A673 (cell line): ENCODE measurements at places on chromosomes 5 and 9. TPM values are rescaled to one million over a fixed set of nuclear protein-coding genes. Genes with fewer than 3 reads are reported as not detected.

Gene SLC35A4
- total RNA-seq = 99.6 and 101 TPM in 2 replicates

Gene NRG2
- 0.15 TPM in 1 of 2 replicates, not detected in the other for total RNA-seq

DNA sequence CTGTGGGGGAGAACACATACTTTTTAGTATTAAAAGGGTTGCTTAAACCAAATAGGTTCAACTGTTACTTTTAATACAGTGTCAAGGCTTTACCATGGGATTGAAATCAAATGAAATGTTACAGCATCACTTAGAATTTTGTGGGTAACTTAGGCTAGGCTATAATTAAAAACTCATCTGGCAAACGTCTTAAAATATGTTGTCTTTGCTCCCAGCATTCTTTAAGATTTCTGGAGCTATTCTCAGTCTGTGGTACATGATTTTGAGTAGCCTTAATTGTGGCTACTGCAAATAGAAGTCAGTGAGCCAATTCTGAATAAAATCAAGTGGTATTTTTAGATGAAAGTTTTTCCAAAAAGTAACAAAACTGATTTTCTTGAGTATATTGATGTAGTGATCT is 30.7 kb downstream of the UHRF2 start:
- DNase-seq = no peak

GRCh38 chr9:34145165-34145564 is 18.7 kb upstream of the DCAF12 start:
- DNase-seq = no peak

DNA sequence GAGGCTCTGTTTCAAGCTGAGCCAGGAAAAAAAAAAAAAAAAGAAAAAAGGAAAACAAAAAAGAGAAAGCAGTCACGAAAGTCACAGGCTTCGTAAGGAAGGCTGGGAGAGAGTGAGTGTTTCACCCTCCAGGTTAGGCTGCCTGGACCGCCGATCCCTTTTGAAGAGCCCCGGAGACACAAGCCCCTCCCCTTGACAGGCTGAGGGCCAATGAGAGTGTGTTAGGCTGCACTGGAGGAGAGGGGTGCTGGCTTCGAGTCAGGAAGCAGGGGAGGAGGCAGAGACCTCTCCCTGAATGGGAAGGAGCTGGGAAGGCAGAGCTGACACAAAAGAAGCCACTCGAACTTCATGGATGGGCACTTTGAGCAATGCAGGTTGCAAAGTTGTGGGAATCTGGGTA is at the start of gene NMUR2:
Gene NMUR2 (minus strand): TSS at position 135 of the 400 bp plus-strand sequence. CDS start 166 bp downstream, outside the sequence.
- peak; percentile 19 for DNase-seq

- DNase-seq = peak; percentile 1
Observed at GRCh38 chr9:84481231-84481630, 140.7 kb upstream of the SLC28A3 start.

DNA sequence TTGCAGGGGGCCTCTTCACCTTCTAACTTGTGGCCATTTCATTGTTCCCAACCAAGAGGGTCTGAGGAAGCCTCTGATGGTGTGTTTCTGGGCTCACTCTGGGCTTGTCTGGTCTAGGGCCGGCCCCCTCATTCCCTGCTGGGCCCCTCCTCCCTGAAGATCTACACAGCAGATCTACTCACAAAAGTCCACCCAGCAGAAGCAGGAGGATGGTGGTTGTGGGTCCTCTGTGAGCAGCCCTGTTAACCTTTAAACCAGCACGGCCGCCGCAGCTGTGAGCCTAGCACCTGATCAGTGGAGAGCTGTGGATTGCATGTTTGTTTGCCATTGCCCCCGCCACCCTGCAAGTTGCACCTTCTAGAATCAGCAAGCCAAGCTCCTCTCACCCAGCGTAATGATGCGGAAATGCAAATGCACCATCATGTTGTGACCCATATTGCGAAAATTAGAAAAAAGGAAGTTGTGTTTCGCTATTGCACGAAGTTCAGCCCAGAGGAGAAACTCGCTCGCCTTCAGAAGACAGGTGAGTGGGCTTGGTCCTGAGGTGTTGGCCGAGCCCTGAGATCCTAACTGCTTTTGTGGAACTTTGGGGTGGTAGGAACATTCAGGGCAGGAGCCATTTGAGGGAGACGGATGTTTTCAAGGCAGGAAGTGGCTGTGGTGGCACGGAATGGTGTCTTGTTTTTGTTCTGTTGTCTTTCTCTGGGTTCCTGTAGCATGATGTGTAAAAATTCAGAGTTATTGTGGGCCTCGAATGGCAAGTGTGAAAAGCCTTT is 16.7 kb downstream of the FGD3 start:
- no peak for DNase-seq
